ENCODE measurements at places on chromosomes 3 and 15. TPM values are rescaled to one million over a fixed set of nuclear protein-coding genes. Genes with fewer than 3 reads are reported as not detected.

TMEM207 gene
- total RNA-seq = not detected

SIDT1 gene
- total RNA-seq = not detected

OXSR1 gene
- total RNA-seq = 33.0 TPM

CYP11A1 gene
- total RNA-seq = not detected

SCN11A gene
- total RNA-seq = under 0.01 TPM

AMT gene
- total RNA-seq = 0.29 TPM

CLN6 gene
- total RNA-seq = 27.5 TPM

LARP6 gene
- total RNA-seq = 211 TPM

BHLHE40 gene
- 119 TPM for total RNA-seq

KNG1 gene
- total RNA-seq = not detected

TRPC1 gene
- total RNA-seq = 27.2 TPM

SERPINI2 gene
- total RNA-seq = not detected

REC114 gene
- total RNA-seq = not detected

IGSF10 gene
- total RNA-seq = 0.14 TPM

HLTF gene
- total RNA-seq = 12.3 TPM

RBMS3 gene
- total RNA-seq = 63.9 TPM
